PC-9 (cell line): ENCODE measurements at places on chromosomes 7 and 10. TPM values are rescaled to one million over a fixed set of nuclear protein-coding genes. Genes with fewer than 3 reads are reported as not detected.

DNA sequence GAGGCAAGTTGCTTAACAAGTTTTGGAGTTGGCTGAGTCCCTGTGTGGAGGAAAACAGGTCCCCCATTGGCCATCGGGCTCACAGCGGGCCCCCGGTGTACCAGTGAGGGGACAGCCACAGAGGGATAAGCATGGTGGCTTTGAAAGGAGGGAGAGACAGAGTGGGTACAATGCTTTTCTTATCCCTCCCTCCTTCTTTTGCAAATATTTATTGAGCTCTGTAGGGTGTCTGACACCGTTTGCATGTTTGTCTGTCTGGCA, 2.8 kb downstream of the HTRA1 start:
- no peaks in the 10 kb centered on the region for H3K36me3 ChIP-seq
- no peak for DNase-seq
- H3K4me1 ChIP-seq: 0 out of 2 replicates have a peak, but pooled peaks cover 5% of the 10 kb centered on the region
- H3K4me3 ChIP-seq: no peak overlapping the region
- peaks cover 13% of the 10 kb centered on the region for H3K27me3 ChIP-seq

DNA sequence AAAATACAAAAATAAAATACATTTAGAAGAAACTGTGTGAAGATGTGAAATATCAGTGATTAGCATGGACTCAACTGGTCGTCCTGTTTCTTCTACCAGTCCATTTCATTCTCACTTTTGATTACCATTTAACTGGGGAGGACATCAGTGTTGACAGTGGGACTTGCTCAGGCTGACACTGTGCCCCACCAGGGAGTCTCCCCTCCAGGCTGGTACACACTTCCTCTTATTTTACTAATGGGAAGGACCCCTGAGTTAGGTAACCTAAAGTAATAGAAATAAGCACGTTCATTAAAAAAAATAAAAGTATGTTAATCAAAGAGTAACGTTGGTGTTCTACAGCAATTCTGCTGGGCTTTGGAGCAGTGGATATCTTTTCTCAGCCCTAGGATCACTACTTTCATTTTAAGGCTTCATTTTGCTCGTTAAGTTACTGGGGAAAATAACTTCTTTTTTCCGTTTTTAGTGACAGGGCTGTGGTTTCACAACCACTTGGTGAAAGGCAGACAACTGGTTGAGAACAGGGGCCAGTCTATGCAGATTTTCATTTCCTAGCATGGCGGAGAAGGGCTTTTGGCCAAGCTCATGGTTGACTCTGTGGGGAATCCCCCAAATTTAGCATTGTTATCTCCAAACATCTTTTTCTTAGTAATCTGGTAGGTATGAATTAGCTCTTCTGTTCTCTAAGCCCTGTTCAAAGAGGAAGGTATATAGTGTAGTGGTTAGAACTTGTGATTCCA, 2.1 kb downstream of the SNX10 start:
- H3K4me1 ChIP-seq: peaks cover 13% of the 10 kb centered on the region
- H3K27ac ChIP-seq: no peak overlapping the region
- H3K36me3 ChIP-seq: no peaks in the 10 kb centered on the region
- DNase-seq: no peak
- H3K4me3 ChIP-seq: no peak overlapping the region
- H3K27me3 ChIP-seq: no peaks in the 10 kb centered on the region

DNA sequence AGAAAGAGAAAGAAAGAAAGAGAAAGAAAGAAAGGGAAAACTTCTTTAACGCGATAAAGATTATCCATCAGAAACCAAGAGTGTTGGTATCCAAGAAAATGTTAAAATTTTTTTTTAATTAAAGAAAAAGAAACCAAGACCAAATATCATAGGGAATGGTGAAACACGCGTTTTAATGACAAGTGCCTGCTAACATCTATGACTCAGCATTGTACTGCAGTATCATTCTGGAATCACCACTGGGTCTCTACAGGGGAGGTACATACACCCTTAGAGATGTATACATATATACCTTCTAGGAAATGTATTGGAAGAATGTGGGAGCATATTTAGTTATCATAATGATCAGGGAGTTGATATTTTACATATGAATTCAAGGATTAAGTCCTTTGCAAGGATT, 32.1 kb upstream of the PIK3AP1 start:
- H3K4me3 ChIP-seq: no peak overlapping the region
- H3K36me3 ChIP-seq: no peaks in the 10 kb centered on the region
- H3K27ac ChIP-seq: no peak overlapping the region
- DNase-seq: no peak
- H3K4me1 ChIP-seq: no peaks in the 10 kb centered on the region

- no peak overlapping the region for H3K27ac ChIP-seq
- no peaks in the 10 kb centered on the region; the same call in 1 of the 2 replicates for H3K36me3 ChIP-seq
- no peak overlapping the region for H3K4me3 ChIP-seq
- H3K4me1 ChIP-seq: no peaks in the 10 kb centered on the region
- no peaks in the 10 kb centered on the region for H3K27me3 ChIP-seq
Measured at GRCh38 chr7:11005202-11005601, 31.5 kb downstream of the PHF14 start.

DNA sequence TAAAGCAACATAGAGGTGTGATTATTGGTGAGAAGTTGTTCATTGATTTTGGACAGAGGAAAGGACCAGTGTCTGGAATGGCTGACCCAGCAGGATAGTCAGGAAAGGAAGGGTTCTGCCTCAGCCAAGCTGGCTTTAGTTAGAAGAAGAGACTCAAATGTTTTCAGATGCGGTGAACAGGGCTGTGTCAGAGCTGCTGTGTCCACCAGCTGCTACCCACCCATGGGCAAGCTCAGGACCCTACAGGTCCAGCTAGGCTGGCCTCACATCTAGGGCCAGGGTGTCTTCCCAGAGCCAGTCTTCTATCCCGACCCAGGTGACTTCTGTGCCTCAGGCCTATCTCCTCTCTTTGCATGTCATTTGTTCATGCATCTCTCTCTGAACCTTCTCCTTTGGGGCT, 37.3 kb upstream of the CXCL12 start:
- H3K4me3 ChIP-seq: no peak overlapping the region
- H3K36me3 ChIP-seq: no peaks in the 10 kb centered on the region
- no peaks in the 10 kb centered on the region for H3K4me1 ChIP-seq
- no peak for DNase-seq
- peaks cover 25% of the 10 kb centered on the region; the same call in 1 of the 2 replicates for H3K27me3 ChIP-seq
- no peak overlapping the region for H3K27ac ChIP-seq

The LRRN3 gene
- not detected in 2 replicates for total RNA-seq
